ENCODE measurements at places on chromosomes 5 and 9.

DNA sequence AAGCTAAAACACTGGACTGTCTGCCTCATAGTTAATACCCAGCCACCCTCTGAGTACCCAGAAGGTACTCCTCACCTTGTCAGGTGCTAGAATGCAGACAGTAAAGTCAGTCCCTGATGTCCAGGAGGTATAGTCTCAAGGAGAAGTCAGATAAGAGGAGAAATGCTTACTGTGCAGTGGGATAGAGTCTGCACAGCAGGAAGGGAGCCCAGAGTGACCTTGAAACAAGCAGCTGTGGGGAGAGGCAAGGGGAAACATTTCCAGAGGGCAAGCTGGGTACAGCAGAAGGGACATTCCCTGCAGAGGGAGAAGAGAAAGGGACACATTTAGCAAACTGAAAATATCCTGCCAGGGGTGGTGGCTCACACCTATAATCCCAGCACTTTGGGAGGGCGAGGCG, 122.7 kb downstream of the GCNT1 start:
- DNase-seq: no peak

- DNase-seq: no peak
Measured at GRCh38 chr5:67773411-67774266, 441.9 kb upstream of the PIK3R1 start.

- no peak for DNase-seq
Measured at GRCh38 chr9:14369011-14369410, 55.1 kb upstream of the NFIB start.

DNA sequence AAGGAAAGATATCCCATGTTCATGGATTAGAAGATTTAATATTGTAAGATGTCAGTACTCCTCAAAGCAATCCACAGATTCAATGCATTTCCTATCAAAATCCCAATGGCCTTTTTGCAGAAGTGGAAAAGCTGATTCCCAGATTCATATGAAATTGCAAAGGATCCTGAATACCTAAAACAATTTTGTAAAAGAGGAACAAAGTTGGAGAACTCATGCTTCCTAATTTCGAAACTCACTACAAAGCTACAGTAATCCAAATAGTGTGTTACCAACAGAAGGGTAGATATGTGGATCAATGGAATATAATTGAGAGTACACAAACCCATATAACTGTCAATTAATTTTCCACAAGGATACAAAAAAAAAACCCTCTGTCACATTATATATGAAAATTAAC, 154.3 kb upstream of the ZNF618 start:
- DNase-seq: no peak

DNA sequence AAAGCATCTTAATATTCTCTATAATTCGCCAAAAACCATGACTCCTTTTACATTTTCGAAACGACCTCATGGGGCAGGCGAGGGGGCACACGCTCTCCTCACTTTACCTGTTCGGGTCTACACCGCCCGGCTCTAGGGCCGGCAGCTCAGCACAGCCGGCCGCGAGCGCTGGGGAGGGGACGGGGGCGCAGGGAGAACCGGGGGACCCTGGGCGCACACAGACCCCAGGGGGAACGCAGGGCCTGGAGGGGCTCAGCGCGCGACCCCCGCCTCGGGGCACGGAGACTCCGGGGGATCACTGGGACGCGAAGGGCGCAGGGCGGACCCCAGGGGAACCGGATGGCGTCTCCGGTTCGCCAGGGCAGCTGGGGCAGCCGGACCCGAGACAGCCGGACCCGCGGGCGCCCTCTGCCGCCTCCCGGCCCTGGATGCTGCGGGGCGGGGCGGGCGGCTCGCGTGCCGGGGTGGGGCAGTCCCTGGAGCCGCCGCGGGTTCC, at the start of gene AHRR:
Gene AHRR, plus strand, starts transcription at position 485 of the 496 bp plus-strand sequence. CDS start 22,189 bp downstream, outside the sequence.
- DNase-seq: no peak

DNA sequence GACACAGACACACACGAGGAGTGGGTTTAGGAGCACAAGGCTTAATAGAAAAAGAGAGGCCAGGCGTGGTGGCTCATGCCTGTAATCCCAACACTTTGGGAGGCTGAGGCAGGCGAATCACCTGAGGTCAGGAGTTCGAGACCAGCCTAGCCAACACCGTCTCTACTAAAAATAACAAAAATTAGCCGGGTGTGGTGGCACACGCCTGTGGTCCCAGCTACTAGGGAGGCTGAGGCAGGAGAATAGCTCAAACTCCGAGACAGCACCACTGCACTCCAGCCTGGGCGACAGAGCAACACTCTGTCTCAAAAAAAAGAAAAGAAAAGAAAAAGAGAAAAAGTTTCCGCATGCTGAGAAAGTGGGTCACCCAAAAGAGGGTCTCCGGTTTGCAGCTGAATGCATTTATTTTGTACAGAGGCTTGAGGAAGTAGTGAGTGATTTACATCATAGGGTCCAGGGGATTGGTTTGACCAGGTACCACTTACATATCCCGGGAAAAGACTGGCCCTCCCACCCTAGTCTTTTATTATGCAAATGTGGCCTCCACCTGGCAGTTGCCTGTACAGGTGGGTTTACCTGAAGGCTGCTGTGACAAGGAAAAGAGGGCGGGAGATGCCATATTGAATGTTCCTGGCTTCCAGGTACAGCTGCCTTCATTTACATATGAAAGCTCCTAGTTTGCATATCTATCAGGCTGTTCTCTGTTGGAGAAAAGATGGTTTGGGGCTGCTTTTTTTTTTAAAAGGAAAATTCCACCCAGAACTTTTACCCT, 366.2 kb upstream of the GRAMD2B start:
- no peak for DNase-seq

- no peak for DNase-seq
Measured at GRCh38 chr5:164027738-164028137, 522.3 kb downstream of the MAT2B start.

DNA sequence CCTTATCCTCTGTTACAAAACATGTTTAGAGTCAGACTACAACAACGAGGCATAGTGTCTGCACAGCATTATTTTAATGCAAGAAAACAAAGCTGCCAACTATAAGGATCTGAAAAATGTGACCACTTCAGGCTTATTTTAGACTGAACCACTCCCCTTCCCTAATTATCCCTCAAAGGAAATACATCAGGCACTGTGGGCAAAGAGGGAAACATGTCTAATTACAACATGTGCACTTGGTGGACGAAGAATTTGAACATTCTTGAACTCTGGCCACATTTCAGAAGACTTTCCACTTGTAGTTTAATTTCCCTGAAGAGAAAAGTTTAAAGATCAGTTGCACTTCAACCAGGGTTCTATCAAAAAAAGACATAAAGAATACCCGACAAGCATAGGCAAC, 3.8 kb downstream of the MTMR12 start:
- DNase-seq: no peak

GRCh38 chr5:535846-536698, 11.8 kb upstream of the SLC9A3 start:
- DNase-seq: no peak

GRCh38 chr9:129608561-129609481, 12.1 kb downstream of the C9orf50 start:
- DNase-seq: no peak

Data from NCI-H1436 treated with DMSO at 0.1 percent for 48 hours (cell line).